ENCODE measurements at places on chromosomes 4 and X.

GRCh38 chr4:124711471-124712371, 811 bp downstream of the ANKRD50 start:
- DNase-seq = peak; percentile 79

DNA sequence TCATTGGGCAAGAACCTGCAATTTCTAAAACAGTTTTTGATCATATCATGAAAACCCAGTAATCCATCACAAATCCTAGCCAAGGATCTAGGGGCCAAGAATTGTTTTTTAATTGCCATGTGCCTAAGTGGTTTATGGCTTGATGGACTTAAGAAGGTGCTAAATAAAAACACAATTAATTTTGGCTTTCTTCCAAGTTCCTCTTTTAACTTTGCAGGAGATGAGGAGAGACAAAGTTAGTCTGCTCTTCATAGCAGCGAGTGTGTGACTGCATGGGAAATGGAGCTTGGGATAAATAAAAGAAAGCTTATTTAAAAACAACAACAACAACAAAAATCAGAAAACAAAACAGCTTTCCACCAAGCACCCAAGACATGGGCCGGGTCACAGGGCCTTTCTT, 41.4 kb downstream of the ARHGEF9 start:
- no peak for DNase-seq

DNA sequence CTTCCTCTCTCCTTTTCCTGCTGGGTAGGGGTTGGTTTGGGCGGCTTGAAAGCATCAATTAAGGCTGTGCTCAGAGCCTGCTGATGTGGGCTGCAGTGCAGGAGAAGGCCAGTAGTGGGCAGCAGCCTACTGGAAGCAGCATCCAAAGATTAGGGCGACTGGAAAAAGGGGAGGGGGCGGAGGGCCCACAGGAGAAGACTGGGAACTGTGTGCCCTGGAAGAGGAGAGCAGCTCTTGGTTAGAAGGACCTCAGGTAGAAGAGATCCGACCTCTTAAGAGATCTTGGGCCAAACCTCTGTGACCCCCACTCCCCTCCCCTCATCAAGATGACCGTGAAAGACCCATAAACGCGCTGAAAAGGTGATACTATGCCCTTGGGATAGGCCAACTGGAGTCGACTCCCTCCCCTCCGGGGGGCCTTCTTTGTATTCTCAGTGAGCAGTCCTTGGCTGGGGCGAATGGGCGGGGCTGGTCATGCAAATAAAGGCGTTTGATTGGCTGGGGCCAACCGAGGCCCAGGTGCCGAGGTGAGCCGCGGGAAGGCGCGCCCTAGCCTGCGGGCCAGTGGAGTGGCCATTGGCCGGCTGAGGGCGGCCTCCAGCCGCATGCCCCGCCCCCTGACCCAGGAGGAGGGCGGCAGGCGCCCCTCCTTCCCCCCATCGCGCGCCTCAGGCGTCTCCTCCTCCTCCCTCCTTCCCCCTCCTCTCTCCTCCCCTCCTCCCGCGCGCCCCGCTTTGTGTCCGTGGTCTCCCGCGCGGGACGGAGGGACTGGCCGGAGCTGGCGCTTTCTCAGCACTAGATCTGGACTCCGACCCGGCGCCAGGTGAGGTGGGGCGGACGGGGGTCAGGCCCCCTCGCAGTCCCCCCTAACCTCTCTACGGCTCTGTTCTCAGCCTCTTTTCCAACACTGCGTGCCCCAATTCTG, 10.1 kb downstream of the DLG3 start:
- DNase-seq = peak; percentile 51

DNA sequence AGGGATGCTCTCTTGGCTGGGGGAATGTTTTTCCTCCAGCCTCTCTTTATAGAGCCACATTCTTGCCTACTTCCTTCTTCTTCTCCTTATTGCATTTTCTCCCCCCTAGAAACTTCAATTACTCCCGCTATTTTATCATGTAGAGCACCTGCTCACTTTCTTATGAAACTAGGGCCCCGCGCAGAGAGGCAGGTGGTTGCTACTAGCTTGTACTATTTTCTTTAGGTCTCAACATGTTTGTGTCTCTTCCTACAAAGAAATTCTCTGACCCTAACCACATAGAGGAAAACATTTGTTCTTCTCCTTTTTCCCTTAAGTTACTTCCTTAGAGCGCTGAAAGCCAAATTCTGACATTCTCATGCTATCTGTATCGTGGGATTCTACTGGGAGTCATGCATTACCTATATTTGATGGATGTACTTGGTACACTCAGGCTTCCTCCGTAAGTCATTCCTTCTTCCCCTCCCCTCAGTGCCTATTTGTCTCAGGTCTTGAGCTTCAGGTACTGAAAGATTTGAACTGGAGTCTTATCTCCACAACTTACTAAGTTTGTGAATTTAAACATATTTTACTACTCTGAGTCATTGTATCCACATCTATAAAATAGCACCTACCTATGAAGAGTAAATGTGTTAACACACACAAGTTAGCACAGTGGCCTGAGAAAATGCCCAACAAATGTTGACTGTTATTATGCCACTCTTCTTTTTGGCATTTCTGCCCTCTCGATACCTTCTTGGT, 159.1 kb upstream of the LEF1 start:
- DNase-seq = no peak

DNA sequence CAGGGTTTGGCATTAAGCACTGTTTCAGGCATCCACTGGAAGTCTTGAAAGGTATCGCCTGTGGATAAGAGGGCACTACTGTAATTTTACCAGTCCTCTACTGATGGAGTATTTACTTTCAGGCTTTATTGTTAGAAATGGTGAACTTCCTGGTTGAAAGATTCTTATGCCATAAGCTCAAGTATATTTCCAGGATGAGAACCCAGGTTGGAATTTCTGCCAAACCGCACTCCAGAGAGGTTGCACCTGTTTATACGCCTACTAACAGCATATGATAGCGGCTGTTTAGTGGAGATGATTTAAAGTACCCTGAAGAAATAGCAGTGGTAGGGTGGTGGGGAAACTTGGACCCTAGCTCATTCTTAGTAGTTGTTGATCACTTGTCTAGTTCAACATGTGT, 9.9 kb downstream of the FNIP2 start:
- DNase-seq = no peak

- no peak for DNase-seq
Observed at GRCh38 chr4:4961936-4962335, 57.3 kb downstream of the CYTL1 start.

GRCh38 chrX:133849676-133850075, 135.7 kb downstream of the GPC3 start:
- DNase-seq = peak; percentile 22

DNA sequence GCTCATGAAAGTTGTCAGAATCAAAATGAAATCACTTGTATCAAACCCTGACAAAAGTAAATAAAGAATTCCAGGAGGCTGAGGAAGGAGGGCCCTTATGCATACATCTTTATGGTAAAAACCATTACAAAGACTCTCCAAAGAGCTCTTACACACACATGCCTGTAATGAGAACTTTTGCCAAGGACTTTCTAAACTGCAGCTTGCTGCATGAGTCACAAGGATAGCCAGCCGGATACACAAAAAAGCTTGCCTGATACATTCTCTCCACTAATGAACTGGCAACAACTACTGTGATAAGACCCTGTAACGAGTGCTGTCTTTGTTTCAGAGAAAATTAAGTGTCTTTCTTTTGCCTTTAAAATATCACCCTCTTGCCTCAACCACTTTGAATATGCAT, 618.1 kb downstream of the PPP4R3C start:
- DNase-seq = peak; percentile 21

DNA sequence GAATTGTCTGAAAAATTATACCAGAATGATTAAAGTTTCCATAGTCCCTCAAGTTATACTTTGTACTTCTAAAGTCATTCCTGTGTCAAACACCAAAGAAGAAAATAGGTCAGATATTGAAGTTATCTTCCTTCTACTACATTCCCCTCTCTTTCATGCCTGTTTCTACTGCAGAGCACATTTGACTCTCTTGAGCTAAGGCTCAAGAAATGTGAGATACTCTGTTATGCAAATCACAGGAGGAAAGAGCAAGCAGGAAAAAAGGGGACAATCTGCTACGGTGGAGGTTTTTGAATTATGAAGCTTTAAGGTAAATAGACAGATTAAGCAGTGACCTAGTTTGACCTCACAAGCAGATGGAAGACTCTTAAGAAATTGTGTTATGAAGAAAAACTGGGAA, 198.9 kb upstream of the LDB2 start:
- no peak for DNase-seq

GRCh38 chr4:47287735-47288134, 175.8 kb downstream of the COMMD8 start:
- DNase-seq = peak; percentile 38

DNA sequence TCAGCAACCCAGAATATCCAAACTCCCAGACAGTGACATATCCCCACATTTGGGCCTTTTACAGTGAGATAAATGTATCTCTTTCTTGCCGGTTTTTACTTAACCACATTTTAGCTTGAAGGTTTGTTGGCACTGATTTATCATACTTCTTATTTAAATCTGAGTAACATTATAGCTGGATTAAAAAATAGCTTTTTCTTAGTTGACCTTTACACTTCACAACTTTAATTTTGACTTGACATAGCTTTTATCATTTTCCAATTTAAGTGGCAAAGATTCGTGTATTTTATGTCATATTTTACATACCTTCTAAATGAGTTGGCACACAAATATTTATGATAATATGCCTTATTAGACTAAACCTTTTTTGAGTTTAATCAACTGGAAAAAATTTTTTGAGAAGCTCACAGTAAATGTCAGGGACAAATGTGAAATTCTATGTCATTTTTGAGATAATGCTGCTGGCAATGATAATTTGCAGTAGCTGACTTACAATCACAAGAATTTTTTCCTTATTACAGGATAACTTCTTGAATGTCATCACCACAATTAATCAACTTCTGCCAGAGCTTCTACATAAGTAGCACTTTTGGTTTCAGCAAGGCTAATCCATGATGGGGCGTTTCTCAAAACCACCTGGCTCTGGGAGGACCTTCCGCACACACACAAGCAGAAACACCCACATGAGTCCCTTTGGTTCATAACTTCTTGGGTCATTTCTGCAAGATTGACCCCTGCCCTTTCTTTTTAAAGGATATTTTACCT, 80.3 kb downstream of the SYTL5 start:
- no peak for DNase-seq

DNA sequence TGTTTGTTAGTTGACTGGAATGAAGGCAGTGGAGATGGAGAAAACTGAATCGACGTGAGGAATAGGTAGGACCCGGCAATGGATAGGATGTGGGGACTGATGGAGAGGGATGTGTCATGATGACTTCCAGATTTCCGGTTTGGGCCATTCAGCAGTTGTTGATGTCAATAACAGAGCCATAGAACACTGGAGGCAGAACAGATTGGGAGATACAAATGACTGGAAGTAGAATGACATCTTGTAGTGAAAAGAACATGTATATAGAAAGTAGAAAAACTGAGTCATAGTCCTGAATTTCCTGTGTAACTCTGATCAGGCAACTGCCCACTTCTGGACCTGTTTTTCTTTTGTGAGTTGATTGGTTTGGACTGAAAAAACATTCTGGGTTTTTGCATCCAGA, 24.5 kb downstream of the CETN2 start:
- DNase-seq = no peak

DNA sequence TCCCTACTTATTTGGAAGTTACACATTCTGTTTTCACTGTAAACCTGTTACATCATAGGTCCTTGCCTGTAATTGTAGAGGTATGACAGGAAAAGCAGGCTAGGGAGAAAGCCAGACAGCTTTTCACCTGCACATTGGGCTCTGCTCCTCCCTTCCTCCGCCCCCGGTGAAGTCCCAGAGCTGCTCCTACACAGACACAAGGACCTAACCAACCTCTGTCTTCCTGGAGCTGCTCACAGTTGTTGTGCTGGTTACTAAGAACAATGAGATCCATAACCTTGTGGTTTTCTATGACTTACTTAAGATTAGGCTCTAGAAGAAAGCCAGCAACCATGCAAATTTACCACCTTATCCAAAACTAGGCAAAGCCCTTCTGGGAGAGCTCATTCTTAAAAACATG, 40.0 kb downstream of the MOSPD2 start:
- no peak for DNase-seq
